ENCODE measurements at places on chromosomes 7 and 10. TPM values are rescaled to one million over a fixed set of nuclear protein-coding genes. Genes with fewer than 3 reads are reported as not detected.

The LMTK2 gene
- 7.7 TPM for polyA plus RNA-seq

GRCh38 chr7:135748770-135749169, at the start of gene FAM180A:
FAM180A (minus strand) TSS chr7:135748813; CDS start chr7:135748580, 233 bp downstream.
- DNase-seq, result peak; percentile 34

DNA sequence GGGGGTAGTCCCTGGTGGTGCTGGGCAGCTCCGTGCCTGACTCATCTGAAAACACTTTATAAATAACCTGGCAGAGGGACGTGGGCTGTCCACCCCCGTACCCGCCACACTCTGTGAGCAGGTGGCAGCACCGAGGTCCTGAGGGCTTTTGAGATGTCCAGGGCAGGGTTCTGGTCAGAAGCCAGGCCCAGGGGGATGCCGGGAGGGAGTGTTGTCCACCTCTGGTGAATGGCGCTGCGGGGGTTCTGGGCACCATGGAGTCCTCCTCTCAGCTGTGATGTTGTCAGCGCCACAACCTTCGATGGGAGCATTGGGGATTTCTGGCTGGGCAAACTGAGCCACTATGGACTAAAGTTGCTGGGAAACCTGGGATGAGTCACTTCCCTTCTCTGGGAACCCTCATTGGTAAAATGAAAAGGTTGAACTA, 27.4 kb upstream of the GOLGA7B start:
- peak; percentile 79 for DNase-seq

GRCh38 chr7:43204081-43204480, 91.6 kb downstream of the HECW1 start:
- DNase-seq, result no peak

DNA sequence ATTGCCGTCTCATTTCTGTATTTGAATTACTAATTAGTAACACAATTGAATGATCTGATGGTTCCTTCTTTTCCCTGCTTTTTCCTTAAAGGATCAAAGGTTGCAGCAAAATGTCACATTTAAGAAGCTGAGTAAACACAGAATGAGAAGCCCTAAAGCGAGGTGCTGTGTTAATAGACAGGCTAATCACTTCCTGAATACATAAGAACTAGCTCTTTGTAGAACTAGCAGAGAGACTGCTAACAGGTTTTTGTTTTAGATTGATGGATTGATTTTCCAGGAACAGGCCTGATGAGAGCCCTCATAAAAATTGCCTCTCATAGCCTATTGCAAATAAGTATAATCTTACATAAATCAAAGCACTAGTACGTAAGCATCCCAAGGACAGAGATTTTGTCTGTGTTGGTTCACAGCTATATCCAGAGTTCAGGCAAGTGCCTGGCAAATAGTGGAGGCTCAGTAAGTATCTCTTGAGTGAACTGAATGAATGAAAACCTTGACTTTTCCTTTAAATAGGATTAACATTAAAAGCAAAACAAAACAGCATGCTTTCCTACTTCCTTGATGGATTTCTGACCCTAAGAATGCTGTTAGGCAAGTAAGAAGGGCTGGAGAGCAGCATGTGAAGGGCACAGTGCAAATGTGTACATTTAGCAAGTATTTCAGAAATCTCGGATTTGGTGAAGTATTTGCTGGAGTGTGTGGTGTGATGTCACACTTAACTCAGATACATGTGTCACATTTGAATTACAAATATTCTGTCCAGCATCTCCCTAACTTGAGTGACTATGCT, 3.3 kb downstream of the TMEM229A start:
- DNase-seq, result no peak

DNA sequence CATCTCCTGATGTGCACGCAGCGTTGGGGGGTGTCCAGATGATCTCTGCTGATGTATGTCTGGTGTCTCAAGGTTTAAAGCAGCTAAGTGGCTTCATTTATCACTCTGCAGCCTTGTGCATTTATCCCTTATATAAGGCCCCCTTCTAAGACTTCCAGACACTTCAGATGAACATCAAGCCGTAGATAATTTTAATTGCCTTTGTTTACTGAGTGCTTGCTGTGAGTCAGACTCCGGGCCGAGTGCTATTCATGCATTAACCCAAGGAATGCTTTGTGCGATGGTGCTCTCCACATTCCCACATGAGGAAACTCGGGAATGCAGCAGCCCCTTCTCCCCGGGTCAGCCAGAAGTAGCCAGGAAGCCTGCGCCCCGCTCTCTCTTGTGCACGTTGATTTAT, 328.6 kb upstream of the COBL start:
- no peak for DNase-seq

The PDK4 gene
- polyA plus RNA-seq, result not detected

The PDE6C gene
- polyA plus RNA-seq, result not detected

The TMEM26 gene
- not detected for polyA plus RNA-seq

DNA sequence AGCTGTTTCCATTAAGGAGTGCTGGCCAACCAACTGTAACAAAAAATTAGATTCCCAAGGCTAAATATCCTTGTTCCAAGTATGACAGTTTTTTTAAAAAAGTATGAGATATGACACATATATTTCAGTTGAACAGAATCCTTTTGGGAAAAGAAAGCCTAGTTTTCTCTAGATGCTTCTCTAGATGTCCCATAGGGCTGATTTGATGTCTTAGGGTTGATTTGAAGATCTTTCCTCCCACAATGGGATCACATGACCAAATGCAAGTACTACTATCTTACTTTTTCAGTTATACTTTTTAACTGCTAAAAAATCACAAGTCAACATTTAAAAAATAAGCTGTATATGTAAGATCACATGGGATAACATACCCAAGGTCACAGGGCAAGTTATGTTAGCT, 3.7 kb downstream of the NAMPT start:
- DNase-seq, result no peak

- DNase-seq, result no peak
Observed at GRCh38 chr10:111430070-111430469, 353.2 kb downstream of the ADRA2A start.

DNA sequence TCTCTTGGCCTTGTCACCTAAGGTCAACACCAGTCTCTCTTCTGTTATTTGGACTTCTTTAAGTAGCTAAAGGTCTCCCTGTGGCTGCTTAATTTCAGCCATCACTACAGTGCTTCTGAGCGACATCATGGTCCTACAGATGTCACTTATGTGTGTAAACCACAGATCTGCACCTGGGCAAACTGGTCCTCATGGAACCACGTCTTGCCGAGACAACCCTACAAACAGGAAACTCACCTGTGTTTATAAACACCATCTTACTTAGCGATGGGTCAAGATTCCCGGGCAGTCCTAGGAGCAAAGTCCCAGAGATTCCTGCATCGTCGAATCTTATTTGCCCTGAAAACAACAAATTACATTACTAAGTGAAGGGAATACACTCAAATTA, 27.8 kb downstream of the KLF6 start:
- no peak for DNase-seq

DNA sequence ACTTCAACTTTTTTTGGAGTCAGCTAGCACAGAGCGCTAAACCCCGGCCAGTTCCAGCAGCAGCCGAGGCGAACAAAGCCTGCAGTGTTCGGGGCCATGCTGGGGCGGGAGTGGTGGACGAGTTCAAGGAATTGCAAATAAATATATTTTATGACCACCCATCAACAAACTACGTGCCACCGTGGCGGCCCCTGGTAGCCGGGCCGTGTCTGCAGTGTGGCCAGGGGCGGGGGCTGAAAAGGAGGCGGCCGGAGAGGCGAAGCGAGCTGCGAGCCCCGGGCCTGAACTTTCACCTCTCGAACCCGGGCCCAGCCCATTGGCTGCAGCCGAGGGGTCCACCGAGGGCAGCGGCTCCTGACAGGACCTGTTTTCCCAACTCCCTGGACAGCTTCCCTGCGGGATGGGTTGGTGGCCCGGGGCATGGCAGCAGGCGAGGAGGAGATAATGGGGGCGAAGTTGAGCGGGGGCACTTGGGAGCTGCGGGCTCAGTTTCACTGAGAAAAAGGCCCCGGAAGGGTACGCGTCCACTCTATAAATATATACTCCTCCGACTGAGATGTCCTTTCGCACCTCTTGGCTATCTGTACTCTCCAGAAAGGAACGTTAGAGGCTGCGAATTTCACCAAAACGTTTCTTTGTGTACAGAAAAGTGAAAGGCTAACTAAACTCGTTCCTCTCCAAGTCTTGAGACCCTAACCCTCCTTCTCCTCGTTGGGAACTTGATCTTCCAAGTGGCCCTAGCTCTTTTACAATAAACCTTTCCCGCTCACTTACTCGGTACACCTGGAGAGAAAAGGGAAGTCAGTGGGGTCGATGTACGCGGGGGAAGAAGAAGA, 164.6 kb upstream of the PPP1R3A start:
- DNase-seq, result no peak

DNA sequence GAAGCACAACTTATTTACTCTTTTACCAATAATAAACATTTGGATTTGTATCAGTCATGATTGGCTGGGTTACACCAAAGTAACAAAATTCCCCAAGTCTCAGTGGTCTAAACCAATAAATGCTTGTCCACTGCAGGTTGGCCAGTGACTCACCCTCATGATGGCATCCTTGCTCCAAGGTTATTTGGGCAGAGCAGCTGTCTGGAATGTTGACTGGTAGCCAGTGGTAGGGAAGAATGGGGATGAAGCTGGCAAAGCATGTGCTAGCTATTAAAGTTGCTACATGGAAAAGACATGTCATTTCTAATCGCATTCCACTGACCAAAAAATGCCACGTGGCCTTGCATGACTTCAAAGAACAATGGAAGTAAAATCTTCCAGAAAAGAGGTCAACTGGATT, 1168.7 kb upstream of the CELF2 start:
- DNase-seq, result no peak

DNA sequence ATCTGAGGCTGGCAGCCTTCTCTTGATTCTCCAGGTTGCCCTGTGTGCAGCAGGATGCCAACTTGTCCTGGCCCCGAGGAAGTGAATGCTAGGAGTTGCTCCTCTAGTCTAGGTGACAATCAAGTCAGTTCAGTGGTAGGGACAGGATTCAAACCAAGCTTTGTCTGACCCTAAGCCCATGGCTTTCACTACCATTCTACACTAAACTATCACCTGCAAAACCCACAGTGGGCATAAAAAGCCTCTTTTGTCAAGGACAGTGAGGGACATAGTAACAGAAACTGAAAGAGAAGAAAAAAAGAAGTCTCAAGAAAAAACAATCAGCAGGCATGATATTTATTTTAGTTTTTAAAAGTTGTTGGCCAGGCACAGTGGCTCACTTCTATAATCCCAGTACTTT, 33.5 kb downstream of the KCNMA1 start:
- DNase-seq, result no peak

DNA sequence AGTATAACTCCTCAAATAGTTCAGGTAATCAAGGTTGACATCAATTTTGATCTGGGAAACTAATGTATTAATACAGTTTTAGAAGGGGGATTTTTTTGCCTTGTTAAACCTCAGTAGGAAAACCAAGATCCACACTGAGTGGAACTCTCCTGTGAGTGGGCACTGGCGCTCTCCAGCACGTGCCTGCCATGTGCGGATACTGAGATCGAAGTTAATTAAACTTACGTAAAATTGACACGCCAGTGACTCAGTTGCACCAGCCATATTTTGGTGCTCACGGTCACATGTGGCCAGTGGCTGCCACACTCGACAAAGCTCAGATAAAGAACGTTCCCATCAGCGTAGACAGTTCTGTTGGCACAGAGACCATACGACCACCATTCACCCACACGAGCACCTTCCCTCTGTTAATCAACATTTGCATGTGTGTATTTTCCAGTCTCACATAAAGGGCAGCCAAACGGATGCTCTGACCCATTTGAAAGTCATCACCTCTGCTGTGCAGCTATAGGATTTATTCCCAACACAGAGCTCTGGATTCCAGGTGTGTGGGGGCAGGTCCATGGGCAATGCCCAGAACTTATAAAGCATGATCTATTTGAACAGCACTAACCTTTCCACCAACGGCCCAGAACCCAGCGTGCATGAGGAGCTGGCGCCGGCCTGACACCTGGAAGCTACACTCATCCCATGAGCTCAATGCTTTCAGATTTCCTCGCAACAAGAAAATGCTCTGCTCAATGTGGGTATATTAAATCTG, 77.7 kb downstream of the VIPR2 start:
- no peak for DNase-seq

- DNase-seq, result no peak
Observed at GRCh38 chr10:15606377-15606776, 113.3 kb downstream of the ITGA8 start.

The ASAH2B gene
- 4.5 TPM for polyA plus RNA-seq

GRCh38 chr10:123472606-123473005, 193.5 kb upstream of the GPR26 start:
- DNase-seq, result no peak

The ZNF239 gene
- 1.3 TPM for polyA plus RNA-seq

- DNase-seq, result peak; percentile 59
Observed at GRCh38 chr7:126791306-126791705, 461.4 kb downstream of the GRM8 start.

DNA sequence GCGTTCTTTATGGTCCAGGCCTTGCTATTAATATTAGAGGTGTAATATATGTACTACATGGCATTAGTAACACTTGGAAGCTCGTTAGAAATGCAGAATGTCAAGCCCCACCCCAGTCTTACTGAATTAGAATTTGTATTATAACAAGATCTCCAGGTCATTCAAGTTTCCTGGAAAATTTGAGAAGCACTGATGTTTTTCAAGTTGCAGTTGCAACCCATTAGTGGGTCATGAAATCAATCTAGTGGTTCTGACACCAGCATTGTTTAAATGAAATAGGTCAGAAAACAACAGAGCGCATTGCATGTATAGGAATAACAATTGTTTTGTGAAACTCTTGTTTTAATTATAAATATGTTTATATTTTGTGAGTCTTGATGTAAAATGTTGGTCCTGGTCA, 28.8 kb upstream of the MICU1 start:
- no peak for DNase-seq

DNA sequence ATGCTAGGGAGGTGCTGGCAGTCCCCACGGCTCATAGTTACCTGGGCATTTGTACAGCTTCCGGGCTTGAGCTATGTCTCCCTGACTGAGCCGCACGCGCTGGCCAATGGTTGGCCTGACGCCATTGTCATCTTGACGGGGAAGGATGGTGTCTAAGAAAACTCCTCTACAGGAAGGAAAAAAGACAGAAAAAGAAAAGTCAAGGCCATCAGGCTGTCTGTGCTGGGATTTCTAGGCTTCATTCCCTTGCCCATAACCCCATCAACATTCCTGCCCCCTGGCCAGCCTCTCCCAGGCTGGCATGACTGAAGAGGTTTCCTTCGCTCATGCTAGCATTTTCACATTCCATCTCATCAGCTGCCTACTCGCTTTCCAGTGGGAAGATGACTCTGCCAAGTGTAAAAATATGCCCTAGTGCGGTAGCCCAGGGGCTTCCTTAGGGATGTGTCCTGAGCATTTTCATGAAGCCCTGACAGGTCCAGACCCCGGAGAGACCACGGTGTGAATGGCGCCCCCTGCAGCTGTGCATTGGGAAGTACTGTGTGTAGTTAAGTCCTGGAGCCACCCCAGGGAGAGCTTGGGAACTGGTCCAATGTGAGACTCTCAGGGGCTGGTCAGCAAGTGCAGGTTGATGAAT, 54.5 kb upstream of the OPALIN start:
- no peak for DNase-seq

The SPDYE18 gene
- polyA plus RNA-seq, result not detected

The KNDC1 gene
- not detected for polyA plus RNA-seq

Measured in mammary epithelial cell (primary cell).